Motor neuron (in vitro differentiated cells): ENCODE measurements at places on chromosomes 6 and 20. TPM values are rescaled to one million over a fixed set of nuclear protein-coding genes. Genes with fewer than 3 reads are reported as not detected.

The LRFN2 gene
- total RNA-seq = 4.6 and 5.0 TPM in 2 replicates

DNA sequence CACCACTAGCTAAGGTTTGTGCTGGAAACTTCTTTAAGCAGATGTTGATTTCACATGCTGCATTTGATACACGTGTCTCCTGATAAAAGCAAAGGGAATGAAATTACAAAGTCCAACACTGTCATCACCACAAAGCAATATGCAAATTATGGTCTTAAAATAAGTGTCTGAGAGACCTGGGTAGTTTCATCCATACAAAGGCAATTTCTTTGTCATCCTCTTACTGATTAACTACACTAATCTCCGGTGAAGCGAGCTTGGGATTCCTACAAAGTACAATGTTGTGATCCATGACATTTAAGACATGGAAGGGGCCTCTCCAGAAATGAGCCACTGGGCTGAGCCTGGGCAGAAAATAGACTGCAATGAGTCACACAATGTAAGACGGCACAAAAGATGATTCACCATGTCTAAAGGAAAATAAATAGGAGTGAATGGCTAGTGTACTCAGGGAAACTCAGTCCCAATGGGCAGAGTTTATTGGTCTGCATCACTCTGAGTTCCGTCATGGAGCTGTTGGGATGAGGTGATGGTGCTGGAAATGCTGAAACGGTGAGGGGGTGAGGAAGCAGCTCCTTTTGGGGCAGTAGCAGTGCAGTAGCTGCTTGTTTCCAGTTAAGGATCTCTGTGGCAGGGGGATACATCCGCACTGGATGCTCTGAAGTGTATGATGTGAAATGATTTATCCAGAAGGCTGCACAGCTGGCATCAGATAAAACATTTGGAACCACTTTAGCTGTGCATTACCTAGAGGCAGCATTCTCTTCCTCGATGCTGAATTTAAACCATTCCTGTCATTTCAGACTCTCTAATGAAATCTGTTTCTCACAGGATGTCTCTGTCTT, 103.3 kb downstream of the IBTK start:
- peak; percentile 94 for ATAC-seq

DNA sequence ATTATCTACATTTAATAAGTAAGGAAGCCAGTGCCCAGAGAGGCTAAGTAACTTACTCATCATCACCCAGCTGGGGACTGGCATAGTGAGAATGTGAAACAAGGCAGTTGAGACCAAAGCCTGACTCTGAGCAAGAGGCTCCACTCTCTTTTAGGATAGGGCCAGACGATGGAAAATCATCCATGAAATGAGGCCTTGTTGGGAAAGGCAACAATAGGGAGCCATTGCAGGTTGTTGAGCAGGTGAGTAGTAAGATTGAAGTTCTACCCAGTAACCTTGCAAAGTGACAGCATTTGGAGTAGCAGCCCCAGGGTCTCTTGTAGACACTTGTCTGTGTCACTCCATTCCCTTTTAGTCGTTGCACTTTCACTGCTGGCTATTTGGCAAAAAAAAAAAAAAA, 2.5 kb upstream of the CPNE5 start:
- no peak for ATAC-seq

GRCh38 chr20:45049438-45049837, 51.5 kb downstream of the KCNS1 start:
- ATAC-seq = no peak

GRCh38 chr6:7243179-7243981, 69.6 kb downstream of the SSR1 start:
- peak; percentile 39 for ATAC-seq

- ATAC-seq = no peak
These were observed 5.3 kb downstream of the RNF144B start for GRCh38 chr6:18392346-18392877.
